ENCODE measurements at places on chromosomes 3 and 15. TPM values are rescaled to one million over a fixed set of nuclear protein-coding genes. Genes with fewer than 3 reads are reported as not detected.

DNA sequence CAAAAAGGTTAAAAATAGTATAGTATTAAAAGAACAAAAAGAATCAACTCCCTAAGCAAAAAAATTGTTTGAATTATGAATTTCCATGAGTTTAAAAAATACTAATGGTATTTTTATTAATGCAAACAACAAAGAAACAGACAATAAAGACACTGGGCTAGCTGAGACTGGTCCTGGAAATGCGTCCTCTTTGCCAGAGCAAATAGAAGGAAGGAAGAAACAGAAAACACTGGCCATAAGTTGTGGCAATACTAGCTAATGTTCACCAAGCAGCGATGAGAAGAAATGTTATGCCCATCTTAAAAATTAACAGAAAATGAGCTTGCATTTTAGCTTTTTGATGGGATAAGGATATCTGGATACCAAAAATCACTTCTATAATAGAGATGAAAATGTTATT lies 88.6 kb downstream of the TBL1XR1 start:
- no peak overlapping the region for H3K4me3 ChIP-seq
- H3K27me3 ChIP-seq: no peaks in the 10 kb centered on the region
- peaks cover 3% of the 10 kb centered on the region for H3K4me1 ChIP-seq
- H3K36me3 ChIP-seq: no peaks in the 10 kb centered on the region
- no peak for DNase-seq

DNA sequence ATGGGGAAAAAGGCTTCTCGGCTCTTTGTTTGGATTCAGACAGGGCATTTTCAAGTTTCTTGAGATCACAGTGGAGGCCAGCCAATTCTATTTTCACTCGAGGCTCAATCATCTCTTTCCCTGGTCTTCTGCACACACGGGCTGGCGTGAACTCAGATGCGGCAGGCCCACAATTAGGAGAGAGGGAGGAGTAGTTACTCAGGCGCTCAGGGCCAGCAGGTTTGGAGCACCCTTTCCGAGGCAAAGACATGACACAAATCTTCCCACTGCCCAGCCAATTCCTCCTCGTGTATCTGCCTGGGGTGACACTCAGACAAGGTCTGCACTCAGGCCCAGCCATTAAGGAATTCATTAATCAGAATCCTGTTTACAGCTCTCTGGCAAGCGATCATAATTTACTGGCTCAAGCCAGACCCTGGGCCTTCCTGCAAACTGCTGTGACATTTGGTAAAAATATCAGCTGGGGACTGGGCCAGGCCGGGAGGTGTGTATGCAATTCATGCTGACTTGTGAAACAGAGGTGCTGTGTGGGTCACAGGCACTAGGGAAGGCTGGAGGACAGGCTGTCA lies 68.1 kb upstream of the TLE3 start:
- H3K36me3 ChIP-seq: no peaks in the 10 kb centered on the region
- no peak for DNase-seq
- H3K27ac ChIP-seq: no peak overlapping the region
- no peaks in the 10 kb centered on the region for H3K27me3 ChIP-seq
- no peak overlapping the region for H3K4me3 ChIP-seq

Gene CCR8
- 0.47 TPM for total RNA-seq

- DNase-seq: no peak
- H3K36me3 ChIP-seq: no peaks in the 10 kb centered on the region
- H3K27ac ChIP-seq: no peak overlapping the region
- H3K4me1 ChIP-seq: no peaks in the 10 kb centered on the region
Observed at GRCh38 chr15:39255760-39256159, 325.1 kb upstream of the THBS1 start.

GRCh38 chr3:134033315-134033996 lies 3.7 kb upstream of the SLCO2A1 start:
- no peak overlapping the region for H3K27ac ChIP-seq
- H3K4me3 ChIP-seq: no peak overlapping the region
- DNase-seq: peak; percentile 13

- H3K4me1 ChIP-seq: peaks cover 3% of the 10 kb centered on the region
- H3K27me3 ChIP-seq: no peaks in the 10 kb centered on the region
- H3K4me3 ChIP-seq: no peak overlapping the region
Observed at GRCh38 chr15:101242160-101242998, 9.5 kb downstream of the CHSY1 start.

Gene STAB1
- 46.5 TPM for total RNA-seq

- H3K36me3 ChIP-seq: no peaks in the 10 kb centered on the region
- no peaks in the 10 kb centered on the region for H3K27me3 ChIP-seq
- no peaks in the 10 kb centered on the region for H3K4me1 ChIP-seq
- H3K27ac ChIP-seq: no peak overlapping the region
- no peak overlapping the region for H3K4me3 ChIP-seq
Observed at GRCh38 chr3:113243846-113244245, 32.5 kb downstream of the BOC start.

GRCh38 chr15:101482526-101483371 lies 6.8 kb downstream of the PCSK6 start:
- DNase-seq: no peak
- peaks cover 4% of the 10 kb centered on the region for H3K4me1 ChIP-seq
- no peaks in the 10 kb centered on the region for H3K27me3 ChIP-seq
- peak overlapping the region; percentile 19 for H3K27ac ChIP-seq
- no peak overlapping the region for H3K4me3 ChIP-seq
- H3K36me3 ChIP-seq: no peaks in the 10 kb centered on the region

Gene FAM107A
- total RNA-seq: 2.2 TPM

GRCh38 chr3:126270145-126270811 lies 86.9 kb downstream of the KLF15 start:
- H3K27me3 ChIP-seq: peaks cover 14% of the 10 kb centered on the region
- H3K4me1 ChIP-seq: no peaks in the 10 kb centered on the region
- H3K36me3 ChIP-seq: no peaks in the 10 kb centered on the region
- DNase-seq: peak; percentile 25
- H3K4me3 ChIP-seq: no peak overlapping the region
- no peak overlapping the region for H3K27ac ChIP-seq

DNA sequence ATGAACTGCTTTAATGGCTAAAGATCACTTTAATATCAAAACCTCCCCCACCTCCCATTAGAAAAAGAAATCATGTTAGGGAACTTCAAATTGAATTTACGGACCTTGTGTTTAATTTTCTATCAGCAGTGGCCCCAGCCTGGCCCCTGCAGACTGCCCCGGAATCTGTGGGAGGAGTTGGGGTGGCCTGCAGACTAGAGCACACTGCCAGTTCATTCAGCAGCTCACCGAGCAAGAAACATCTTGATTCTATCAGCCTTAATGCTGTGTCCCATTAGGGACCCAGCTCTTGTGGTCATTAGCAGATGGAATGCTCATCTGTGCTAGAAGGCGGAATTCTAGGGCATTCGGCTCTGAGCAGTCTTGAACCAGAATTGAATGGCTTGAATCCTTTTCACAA lies 54.2 kb downstream of the FLNB start:
- peaks cover 5% of the 10 kb centered on the region for H3K4me1 ChIP-seq
- no peak overlapping the region for H3K4me3 ChIP-seq
- H3K36me3 ChIP-seq: no peaks in the 10 kb centered on the region
- H3K27ac ChIP-seq: no peak overlapping the region
- no peaks in the 10 kb centered on the region for H3K27me3 ChIP-seq
- DNase-seq: no peak

DNA sequence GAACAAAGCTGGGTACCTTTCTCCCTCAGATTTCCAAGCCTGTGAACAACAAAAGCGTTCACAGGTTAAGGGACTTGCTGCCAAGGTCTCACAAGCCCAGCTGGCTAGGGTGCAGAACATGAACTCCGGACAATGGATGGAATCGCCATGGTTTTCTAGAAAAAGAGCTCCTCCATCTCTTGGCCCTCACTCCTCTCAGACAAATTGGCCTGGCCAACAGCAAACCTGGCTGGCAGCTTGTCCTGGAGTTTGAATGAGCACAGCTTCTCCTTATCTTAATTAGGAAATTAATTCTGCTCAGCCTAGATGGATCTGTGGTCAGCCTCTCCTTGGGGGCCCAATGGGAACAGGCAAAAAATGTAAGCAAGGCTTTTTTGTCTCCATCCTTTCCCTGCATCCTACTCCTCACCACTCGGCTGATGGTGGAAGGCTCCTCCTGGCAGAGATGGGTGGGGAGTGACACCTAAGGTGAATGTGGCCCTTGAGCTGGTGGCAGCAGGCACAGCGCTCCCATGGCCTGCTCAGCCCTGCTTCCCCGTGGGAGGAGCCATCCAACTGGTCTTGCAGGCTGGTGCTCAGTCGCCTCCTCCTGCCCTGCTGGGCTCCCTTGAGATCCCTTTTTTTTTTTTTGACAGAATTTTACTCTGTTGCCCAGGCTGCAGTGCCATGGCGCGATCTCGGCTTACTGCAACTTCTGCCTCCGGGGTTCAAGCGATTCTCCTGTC lies 5.8 kb downstream of the KLHL25 start:
- H3K27me3 ChIP-seq: no peaks in the 10 kb centered on the region
- no peak overlapping the region for H3K27ac ChIP-seq
- no peaks in the 10 kb centered on the region for H3K36me3 ChIP-seq
- peak; percentile 80 for DNase-seq
- H3K4me1 ChIP-seq: peaks cover 13% of the 10 kb centered on the region

GRCh38 chr15:46576646-46577395 lies 942.0 kb downstream of the SQOR start:
- H3K4me1 ChIP-seq: no peaks in the 10 kb centered on the region
- no peaks in the 10 kb centered on the region for H3K27me3 ChIP-seq
- peak; percentile 49 for DNase-seq
- no peaks in the 10 kb centered on the region for H3K36me3 ChIP-seq
- H3K27ac ChIP-seq: no peak overlapping the region

Gene GABRB3
- 0.72 TPM for total RNA-seq
